ENCODE measurements at places on chromosomes 7 and 10.

- no peak for DNase-seq
These were observed 323.4 kb upstream of the GRM3 start for GRCh38 chr7:86320341-86320740.

DNA sequence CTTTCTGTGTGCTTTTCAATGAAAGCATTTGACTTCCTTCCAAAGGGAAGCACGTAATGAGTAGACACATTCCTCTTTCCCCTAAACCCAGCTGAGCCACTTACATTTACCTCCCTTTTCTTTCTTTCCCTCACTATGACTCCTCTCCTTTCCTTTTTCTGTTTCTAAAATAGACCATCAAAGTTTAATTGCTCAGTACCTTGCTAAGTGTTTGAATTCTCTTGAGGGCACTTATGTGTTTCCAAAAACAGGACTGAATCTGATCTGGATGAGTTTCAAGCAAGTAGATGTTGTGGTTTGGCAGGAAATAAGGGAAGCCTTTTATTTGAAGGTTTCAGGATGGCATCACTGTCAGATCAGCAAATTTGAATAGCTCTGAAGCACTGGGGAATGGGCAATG, 396.2 kb downstream of the REEP3 start:
- no peak for DNase-seq

DNA sequence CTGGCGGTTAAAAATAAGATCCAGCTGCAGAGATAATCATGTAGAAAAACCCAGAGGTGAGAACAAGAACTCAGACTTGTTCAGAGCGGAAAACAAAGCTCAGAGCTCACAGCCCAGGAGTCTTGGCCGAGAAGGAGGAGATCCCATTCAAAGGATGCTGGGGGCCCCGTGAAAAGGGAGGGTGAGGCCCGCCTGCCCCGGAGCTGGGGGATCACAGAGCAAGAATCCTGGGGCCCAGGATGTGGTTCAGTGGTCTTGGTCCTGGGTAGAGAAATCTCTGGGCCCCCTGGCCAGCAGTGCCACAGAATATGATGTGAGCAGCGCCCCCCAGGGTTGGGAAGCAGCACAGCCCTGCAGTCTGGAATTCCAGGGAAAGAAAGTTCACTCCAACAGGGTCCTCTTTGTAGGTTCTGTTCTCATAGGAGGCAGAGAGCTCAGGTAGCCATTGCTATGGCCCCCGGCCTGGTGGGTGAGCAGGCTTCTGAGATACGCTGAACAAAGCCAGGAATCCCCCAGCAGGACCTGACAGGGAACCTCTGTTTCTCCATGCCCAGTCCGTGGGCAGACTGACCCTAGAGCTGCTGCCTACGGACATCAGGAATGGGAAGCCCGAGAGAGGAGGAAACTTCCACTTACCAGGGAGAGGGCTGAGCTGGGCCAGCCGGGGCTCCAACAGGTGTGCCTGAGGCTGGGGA, 77.7 kb upstream of the GNA12 start:
- DNase-seq: peak; percentile 51

GRCh38 chr10:60123172-60123571, 216.8 kb upstream of the CCDC6 start:
- no peak for DNase-seq

GRCh38 chr10:96255549-96256333, 15.6 kb downstream of the BLNK start:
- DNase-seq: peak; percentile 10

DNA sequence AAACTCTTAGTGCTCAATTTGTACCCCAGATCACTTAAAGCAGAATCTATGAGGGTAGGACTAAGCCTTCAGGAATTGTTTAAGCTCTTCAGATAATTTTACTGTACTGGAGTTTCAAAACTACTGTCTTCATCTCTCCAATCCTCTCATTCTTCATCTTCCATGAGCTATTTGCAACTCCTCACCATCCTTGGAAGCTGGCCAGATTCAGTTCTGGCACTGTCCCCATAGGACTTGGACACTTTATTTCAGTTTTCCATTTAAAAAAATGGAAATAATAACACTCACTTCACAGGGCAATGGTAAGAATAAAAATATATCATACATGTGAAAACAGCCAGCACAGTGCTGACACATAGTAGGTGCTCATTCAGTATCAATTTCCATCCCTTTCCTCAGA, 74.6 kb downstream of the PPP1R17 start:
- DNase-seq: no peak
